IMR-90 (cell line): ENCODE measurements at places on chromosomes 11 and 22. TPM values are rescaled to one million over a fixed set of nuclear protein-coding genes. Genes with fewer than 3 reads are reported as not detected.
A peak's percentile ranks its signal among the peaks of the same experiment; 100 is the strongest.

DNA sequence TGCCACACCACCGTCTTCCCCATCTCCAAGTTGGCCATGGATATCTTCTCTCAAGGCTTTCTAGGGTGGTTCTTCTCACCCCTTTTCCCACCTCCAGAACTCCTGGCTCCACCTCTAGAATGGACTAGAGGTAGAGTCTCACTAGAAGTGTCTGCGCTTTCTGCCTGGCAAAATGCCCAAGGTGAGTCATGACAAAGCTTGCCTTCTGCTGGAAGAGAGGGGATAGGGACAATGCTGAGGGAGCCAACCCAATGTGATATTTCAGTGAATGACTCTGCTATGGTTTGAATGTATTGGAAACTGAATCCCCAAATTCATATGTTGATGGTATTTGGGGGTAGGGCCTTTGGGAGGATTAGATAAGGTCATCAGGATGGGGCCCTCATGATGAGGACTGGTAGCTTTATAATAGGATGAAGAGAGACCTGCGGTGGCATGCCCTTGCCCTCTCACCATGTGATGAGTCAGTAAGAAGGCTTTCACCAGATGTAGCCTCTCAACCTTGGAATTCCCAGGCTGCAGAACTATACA is 4.1 kb upstream of the CD82 start:
- H3K27ac ChIP-seq = no peak overlapping the region
- H3K27me3 ChIP-seq = no peaks in the 10 kb centered on the region
- no peak overlapping the region for H3K4me3 ChIP-seq
- no peaks in the 10 kb centered on the region for H3K36me3 ChIP-seq
- peak; percentile 39 for DNase-seq

The RFPL3 gene
- not detected in 2 replicates for total RNA-seq

GRCh38 chr22:50002791-50003190 is 9.8 kb downstream of the IL17REL start:
- peaks cover 22% of the 10 kb centered on the region for H3K27me3 ChIP-seq
- H3K4me1 ChIP-seq = peaks cover 2% of the 10 kb centered on the region; the same call in 1 of the 2 replicates
- no peak overlapping the region for H3K27ac ChIP-seq
- H3K36me3 ChIP-seq = no peaks in the 10 kb centered on the region
- DNase-seq = peak; percentile 27
- H3K4me3 ChIP-seq = no peak overlapping the region

GRCh38 chr22:20058989-20059770 is 20.9 kb upstream of the DGCR8 start:
- H3K36me3 ChIP-seq = peaks cover 49% of the 10 kb centered on the region
- no peak for DNase-seq
- H3K27me3 ChIP-seq = no peaks in the 10 kb centered on the region
- no peak overlapping the region for H3K27ac ChIP-seq

- H3K4me3 ChIP-seq = no peak overlapping the region
- H3K27ac ChIP-seq = no peak overlapping the region
- DNase-seq = no peak
- H3K4me1 ChIP-seq = peaks cover 15% of the 10 kb centered on the region
These were observed 6.0 kb upstream of the UCP3 start for GRCh38 chr11:74014880-74015279.

DNA sequence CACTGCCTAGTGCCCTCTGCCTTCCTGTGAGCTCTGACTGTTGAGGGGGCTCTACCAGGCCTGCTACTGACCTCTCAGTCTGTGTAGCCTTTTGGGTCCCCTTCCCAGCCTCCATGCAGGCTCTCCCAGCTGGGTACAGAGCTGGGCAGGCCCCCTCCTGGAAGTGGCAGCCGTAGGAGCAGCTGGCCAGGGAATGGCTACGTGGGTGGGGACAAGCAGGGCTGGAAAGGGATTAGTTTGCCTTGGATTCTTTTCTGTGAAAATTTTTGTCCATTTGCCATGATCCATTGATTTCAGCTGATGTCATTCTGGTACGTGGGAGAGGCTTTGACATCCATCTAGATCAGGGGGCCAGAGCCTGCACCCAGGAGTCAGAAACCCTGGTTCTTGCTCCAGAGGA is 23.9 kb upstream of the NECTIN1 start:
- no peaks in the 10 kb centered on the region for H3K36me3 ChIP-seq
- peaks cover 39% of the 10 kb centered on the region for H3K27me3 ChIP-seq
- no peak for DNase-seq
- no peak overlapping the region for H3K27ac ChIP-seq

The KRTAP5-8 gene
- total RNA-seq = not detected in 2 replicates

GRCh38 chr22:43740587-43741270 is 71.4 kb downstream of the EFCAB6 start:
- DNase-seq = no peak
- no peaks in the 10 kb centered on the region for H3K36me3 ChIP-seq
- H3K27ac ChIP-seq = no peak overlapping the region
- H3K27me3 ChIP-seq = peaks cover 23% of the 10 kb centered on the region; the same call in 1 of the 2 replicates

DNA sequence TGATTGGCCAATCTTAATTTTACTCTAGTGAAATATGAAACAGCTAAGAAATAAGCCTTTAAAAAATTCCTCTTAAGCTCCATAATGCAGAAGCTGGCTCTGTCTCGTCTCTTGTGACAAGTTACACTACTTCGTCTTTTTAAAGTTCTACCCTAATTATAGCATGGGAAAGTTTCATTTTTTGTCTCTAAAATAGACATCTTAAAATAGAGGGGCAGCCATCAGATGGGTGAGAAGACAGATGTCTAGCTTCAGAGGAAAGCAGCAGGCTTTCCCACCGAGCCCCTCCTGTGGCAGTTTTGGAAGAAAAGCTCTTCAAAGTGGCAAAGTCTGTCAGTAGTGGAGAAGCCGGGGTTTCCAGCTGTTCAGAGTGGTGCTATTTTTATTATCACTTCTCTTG is 39.5 kb downstream of the XRRA1 start:
- no peak overlapping the region for H3K4me3 ChIP-seq
- DNase-seq = no peak
- peaks cover 10% of the 10 kb centered on the region for H3K36me3 ChIP-seq

DNA sequence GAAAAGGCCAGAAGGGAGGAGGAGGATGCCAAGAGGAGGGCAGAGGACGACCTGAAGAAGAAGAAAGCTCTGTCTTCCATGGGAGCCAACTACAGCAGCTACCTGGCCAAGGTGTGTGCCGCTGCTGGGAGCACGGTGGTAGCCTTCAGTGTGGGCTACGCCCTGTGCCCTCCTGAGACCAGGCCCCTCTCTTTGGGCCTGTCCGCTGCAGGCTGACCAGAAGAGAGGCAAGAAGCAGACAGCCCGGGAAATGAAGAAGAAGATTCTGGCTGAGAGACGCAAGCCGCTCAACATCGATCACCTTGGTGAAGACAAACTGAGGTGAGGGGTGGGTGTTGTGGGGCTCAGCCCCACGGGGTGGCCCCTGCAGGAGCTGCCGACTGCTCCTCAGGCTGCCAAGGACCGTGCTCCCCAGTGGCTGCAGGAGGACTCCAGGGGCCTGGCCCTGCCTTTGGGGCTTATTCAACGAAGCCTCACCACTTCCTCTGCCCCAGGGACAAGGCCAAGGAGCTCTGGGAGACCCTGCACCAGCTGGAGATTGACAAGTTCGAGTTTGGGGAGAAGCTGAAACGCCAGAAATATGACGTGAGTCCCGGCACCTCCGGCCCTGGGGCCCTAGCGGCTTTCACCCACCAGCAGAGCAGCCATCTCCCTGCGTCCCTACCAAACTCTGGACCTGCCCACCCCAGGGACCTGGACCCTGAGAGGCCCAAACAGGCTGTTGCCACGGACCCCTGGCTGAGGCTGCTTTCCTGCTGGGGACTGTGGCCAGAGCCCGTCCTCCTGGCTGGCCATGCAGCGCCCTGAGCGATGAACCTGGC is 12.6 kb upstream of the MRPL23 start:
- no peaks in the 10 kb centered on the region for H3K4me1 ChIP-seq
- H3K36me3 ChIP-seq = no peaks in the 10 kb centered on the region
- H3K4me3 ChIP-seq = no peak overlapping the region
- peaks cover 14% of the 10 kb centered on the region; the same call in 1 of the 2 replicates for H3K27me3 ChIP-seq
- no peak for DNase-seq

DNA sequence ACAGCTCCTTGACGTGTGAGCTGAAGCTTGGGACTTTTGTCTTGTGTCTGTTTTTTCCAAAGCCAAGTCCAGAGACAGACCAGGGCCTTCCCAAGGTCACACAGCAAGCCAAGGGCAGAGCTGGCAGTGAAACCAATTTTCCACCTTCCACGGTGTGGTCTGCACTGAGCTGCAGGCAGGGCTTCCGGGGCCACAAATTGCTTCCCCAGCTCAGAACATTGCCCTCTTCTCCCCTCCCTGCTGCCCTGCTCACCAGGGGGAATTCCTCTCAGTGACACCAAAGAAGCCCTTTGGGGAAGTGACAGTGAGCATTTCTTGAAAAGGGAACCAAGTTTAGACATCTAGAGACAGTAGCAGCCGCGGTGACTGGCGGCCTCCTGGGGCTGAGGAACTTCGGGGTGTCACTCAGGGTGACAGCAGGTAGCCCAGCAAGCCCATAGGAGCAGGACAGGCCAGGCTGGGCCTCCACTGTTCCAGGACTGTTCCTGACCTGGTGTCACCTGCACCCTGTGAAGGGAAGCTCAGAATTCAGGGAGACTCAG is 9.2 kb downstream of the FXYD2 start:
- no peaks in the 10 kb centered on the region for H3K36me3 ChIP-seq
- peaks cover 2% of the 10 kb centered on the region; the same call in 1 of the 2 replicates for H3K4me1 ChIP-seq
- H3K27ac ChIP-seq = no peak overlapping the region
- H3K27me3 ChIP-seq = no peaks in the 10 kb centered on the region

The RNASEH2C gene
- 40.0 and 69.4 TPM in 2 replicates for total RNA-seq
